ENCODE measurements at places on chromosomes 5 and 9. TPM values are rescaled to one million over a fixed set of nuclear protein-coding genes. Genes with fewer than 3 reads are reported as not detected.

The GPR150 gene
- not detected for total RNA-seq

The SLC36A3 gene
- total RNA-seq: not detected

The FOXD4 gene
- 0.43 TPM for total RNA-seq

The ASPN gene
- total RNA-seq: 17.0 TPM

The FBN2 gene
- total RNA-seq: 108 TPM

The FOXD4L3 gene
- total RNA-seq: not detected

The IRX1 gene
- 0.22 TPM for total RNA-seq

The DAB2 gene
- 538 TPM for total RNA-seq

The PCSK1 gene
- 54.8 TPM for total RNA-seq

The GABRA1 gene
- total RNA-seq: not detected

The YIPF5 gene
- 133 TPM for total RNA-seq

The SLCO6A1 gene
- not detected for total RNA-seq

The LMX1B gene
- 2.9 TPM for total RNA-seq

The KLHL3 gene
- total RNA-seq: 3.8 TPM

The PDZD2 gene
- total RNA-seq: 0.76 TPM

The ZNF454 gene
- total RNA-seq: 2.5 TPM

The EIF4E1B gene
- not detected for total RNA-seq

The CCDC192 gene
- total RNA-seq: not detected

The SLC6A7 gene
- total RNA-seq: not detected

The CNTNAP3 gene
- total RNA-seq: 0.39 TPM

The PCDHGB2 gene
- 6.8 TPM for total RNA-seq

The ZNF608 gene
- 14.0 TPM for total RNA-seq

The ASS1 gene
- 215 TPM for total RNA-seq

The GABRP gene
- 0.11 TPM for total RNA-seq

The FOXD4L4 gene
- total RNA-seq: 0.13 TPM

The C5 gene
- 12.0 TPM for total RNA-seq

The LCN2 gene
- total RNA-seq: not detected

The CER1 gene
- not detected for total RNA-seq

The CDC20B gene
- total RNA-seq: not detected

The CCNB1 gene
- total RNA-seq: 69.0 TPM

The NXNL2 gene
- 4.1 TPM for total RNA-seq

The F2RL2 gene
- not detected for total RNA-seq

The MAML1 gene
- 9.7 TPM for total RNA-seq

The IPO11 gene
- 33.7 TPM for total RNA-seq

The STRBP gene
- total RNA-seq: 8.4 TPM

The FIBCD1 gene
- total RNA-seq: 0.13 TPM

The GPX8 gene
- 265 TPM for total RNA-seq

The TAS2R1 gene
- not detected for total RNA-seq

The SOHLH1 gene
- not detected for total RNA-seq

The FBXO4 gene
- total RNA-seq: 21.2 TPM

The CTXN3 gene
- not detected for total RNA-seq

The CYSTM1 gene
- total RNA-seq: 19.3 TPM

The CBY3 gene
- not detected for total RNA-seq

The ABCA2 gene
- total RNA-seq: 16.3 TPM

The LVRN gene
- total RNA-seq: 1.6 TPM

Data from articular chondrocyte of knee joint (primary cell).